ENCODE measurements at places on chromosomes 5 and 9.

DNA sequence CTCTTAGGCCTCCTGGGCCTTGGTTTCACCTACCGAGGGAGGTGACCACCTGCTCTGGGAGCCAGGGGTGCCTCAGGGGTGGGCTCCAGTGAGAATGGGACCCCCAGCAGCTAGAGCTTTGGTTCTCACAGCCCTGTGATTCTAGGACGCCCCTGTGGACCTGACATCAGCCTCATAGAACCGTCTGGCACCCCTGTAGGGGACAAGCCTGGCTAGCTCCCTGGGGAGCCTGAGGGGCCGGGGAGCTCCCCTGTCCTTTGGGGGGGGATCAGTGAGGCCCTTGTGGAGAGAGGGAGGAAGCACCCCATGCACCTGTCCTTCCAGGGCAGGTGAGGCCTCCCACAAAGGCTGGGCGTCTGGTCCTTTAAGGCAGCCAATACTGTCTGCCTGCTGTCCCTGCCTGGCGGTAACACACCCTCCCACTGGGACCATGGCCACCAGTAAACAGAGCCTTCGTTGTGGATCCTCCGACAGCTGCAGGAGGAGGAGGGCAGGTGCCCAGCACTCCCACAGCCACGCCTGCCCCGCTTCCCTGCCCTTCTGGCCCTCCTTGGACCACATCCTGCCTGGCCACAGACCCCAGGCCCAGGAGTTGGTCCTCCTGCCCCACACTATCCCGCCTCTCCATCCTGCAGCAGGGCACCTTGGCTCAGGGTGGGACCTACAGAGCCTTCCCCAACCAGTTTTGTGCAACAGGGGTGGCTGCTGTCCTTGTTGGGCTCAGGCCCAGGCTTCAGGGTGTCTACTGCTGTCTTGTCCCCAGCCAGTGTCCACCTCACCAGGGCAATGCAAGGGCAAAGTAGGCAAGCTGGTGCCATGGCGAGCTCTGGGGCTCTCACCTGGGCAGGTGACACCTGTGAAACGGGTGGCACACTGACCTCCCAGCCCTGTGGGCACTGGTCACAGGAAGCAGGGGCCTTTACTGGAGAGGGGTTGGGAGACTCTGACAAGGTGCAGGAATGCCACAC is 3.0 kb upstream of the TUBB4B start:
- DNase-seq: no peak

DNA sequence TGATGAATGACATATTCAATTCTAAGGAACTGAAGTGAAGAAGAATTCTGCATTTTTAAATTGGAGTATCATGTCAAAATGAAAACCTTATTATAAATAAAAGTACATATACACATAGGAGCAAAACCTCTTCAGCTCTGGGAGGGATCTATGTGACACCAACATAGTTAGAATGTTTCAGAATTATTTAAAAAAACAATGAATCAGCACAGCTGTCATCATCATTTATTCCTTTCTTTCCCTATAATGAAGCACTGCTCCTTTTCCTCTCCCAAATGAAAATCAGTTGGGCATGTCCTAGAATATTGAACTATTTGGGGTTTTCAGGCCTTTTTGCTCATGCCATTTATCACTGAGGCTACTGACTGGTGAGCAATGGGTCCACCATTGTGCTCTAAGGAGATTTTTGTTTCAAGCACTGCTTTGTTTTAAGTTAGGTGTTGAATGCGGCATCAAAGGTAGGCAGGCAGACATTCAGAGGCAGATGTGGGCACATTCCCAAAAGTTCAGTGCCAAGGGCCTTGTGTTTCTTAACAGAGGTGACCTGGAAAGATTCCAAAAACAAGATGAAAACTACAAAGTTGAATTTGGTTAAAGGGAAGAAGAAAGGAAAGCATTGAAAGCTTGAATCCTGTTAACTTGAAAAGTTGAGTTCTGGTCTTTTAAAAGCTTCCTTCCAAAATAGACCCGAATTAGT is 126.4 kb upstream of the ADAMTSL1 start:
- DNase-seq: no peak

DNA sequence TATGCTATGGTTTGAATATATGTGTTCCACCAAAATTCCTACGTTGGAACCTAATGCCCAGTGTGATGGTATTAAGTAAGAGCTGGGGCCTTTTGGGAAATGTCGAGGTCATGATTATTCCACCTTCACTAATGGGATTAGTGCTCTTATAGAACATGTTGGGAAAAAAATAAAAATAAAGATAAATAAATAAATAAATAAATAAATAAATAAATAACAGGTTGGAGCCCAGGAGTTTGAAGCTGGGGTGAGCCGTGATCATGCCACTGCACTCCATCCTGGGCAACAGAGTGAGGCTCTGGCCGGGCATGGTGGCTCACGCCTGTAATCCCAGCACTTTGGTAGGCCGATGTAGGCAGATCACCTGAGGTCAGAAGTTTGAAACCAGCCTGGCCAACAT is 22.5 kb downstream of the BASP1 start:
- no peak for DNase-seq

DNA sequence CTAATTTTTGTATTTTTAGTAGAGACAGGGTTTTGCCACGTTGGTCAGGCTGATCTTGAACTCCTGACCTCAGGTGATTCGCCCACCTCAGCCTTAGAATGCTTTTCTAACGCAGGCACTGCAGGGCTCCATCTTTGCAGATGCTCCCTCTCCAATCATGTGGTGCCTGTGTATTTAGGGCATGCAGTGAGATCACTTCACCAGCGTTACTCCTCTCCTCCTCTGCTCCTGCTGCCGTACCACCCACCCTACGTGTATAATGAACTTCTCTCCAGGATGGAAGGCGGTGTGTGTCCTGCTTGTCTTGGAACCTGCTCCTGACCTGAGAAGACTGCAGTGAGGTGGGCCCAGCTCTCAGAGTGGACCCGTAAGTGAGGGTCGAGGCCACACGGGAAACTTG is 13.6 kb upstream of the CFAP157 start:
- DNase-seq: no peak
